ENCODE measurements at places on chromosomes 2 and 18.

GRCh38 chr2:78355967-78356366 lies 669.5 kb upstream of the REG3G start:
- peak; percentile 9 for DNase-seq

- no peak for DNase-seq
Observed at GRCh38 chr18:59605633-59606192, 91.5 kb downstream of the CCBE1 start.

- no peak for DNase-seq
Observed at GRCh38 chr2:112290088-112290487, 14.7 kb downstream of the ZC3H6 start.

DNA sequence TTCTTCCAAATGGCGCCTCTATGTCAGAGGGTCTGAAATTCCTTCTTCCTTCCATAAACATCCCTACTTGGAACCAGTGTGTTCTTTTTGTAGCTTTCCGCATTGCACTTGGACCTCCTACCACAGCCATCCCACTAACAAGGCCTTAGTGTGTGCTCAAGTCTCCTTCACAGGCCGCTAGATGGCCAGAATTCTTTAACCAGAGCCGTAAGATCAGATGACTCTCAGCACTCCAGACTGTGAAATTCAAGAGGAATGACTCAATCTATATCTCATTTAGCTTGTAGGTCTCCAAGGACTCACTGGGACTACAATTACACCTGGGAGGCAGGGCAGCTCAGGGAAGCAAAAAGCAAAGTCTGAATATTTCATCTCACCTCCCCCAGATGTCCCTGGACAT lies 298.9 kb downstream of the EIPR1 start:
- peak; percentile 29 for DNase-seq

DNA sequence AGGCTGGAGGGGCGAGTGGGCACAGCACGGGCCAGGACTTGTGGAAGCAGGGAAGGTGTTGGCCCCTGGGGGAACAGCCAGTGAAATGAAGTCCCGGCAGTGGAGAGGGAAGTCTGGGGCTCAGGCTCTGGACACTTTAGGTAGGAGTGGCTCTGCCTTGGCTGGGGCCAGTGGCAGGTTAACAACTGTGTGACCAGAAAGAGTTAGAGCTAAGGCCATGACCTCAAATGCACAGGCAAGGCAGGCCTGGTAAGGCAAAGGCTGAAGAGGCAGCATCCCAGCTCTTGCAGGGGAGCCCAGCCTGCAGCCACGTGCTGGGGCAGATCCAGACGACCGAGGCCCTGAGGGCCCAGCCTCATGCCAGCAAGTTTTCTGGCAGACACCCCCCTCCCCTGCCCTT lies 21.5 kb downstream of the PCARE start:
- no peak for DNase-seq

- no peak for DNase-seq
Observed at GRCh38 chr18:50424877-50425690, 50.2 kb downstream of the SKA1 start.

DNA sequence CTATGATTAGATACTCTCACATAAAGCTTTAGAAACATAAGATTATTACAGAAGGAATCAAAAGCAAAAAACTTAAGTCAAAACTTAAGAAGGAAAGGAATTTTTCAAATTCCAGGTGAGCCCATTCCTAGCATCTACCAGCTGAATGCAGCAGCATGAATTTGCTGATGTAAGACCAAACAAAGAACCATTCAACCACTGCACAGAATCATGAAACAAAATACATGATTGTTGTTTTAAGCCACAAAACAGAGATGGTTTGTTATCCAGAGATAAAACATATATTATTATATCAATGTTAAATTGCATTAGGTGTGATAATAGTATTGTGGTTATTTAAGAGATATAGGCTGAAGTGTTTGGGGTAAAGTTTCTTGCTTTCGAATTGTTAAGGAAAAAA lies 29.0 kb downstream of the PIGN start:
- DNase-seq: peak; percentile 14

DNA sequence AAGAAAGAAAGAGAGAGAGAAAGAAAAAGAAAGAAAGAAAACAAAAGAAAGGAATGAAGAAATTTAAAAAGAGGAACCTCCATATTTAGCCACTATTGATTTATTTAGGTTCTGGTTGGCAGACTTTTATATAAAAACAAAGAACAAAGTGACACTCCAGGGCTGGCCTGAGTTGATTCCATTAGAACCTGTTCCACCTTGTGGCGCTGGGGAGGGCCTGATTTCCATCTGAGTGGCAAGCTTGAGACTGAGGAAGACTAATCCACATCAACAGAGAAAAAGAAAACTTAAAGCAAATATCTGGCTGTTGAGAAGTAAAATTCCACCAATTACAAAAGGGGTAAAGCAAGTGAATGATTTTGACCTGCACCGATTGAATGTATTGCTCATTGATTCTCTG lies 345.3 kb downstream of the EN1 start:
- no peak for DNase-seq

DNA sequence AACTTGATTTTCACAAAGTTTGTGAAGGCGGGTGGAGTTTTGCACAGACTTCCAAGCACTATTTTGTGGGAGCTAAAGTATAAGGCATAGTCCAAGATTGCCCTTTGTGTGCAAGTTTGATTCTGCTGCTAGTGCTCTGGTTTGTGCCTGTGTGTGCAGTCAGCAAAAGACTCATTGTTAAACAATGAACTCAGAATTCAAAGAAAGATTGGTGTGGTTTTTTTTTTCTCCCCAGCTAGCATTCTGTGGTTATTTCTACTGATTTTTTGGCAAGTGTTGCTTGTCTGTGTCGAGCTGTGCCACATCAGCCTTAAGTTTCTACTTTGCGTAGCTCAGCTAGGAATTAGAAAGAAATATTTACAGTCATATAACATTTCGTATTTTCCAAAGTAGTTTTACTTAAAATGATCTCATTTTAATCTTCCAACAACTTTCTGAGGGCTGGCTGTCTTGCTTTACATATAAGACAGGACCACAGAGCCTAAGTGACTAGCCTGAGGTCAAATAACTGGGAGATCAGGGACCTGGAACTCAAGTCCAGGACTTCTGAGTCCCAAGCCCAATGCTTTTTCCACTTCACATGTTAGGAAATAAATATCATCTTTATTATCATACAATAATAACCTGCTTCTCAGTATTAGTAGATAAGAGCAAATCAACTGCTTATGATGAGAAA lies 69.8 kb downstream of the BABAM2 start:
- DNase-seq: peak; percentile 56

DNA sequence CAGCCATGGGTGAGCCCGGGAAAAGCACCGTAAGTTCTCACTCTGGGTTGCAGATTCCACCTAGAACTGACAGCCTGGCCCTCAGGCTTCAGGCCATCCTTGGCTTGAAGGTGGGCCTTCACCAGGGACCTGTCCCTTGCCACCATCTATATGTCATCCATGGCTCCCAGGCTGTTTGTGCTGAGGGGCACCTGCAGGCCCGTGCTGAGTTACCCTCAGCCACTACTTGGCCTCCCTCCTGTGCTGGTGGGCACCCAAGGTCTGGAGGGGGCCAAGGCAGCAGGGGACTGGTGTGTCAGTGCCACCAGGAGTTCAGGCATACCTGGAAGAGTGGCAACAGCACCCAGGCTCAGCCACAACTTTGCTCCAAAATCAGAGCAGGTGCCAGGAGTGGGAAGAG lies 326.2 kb upstream of the SMIM21 start:
- no peak for DNase-seq
